LNCaP clone FGC (cell line): ENCODE measurements at places on chromosomes 12 and 14.

DNA sequence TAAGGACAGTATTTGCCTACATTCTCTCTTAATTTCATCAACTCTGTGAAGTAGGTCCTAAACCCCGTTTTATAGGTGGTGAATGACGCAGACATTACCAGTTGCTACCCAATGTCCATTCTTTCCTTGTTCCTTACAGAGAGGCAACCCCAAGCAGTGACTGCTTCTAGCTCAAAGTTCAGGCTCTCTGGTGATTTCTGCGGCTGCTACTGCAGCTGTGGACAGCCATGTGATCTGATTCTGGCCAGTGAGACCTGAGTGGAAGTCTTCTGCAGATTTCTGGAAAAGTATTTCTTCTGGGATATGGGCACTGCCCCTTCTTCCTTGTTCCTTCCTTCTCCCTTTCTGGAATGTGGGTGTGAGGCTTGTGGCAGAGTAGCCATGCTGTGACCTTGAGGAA is 82.9 kb downstream of the ARF6 start:
- DNase-seq = no peak

GRCh38 chr14:65079768-65080167 is 22.5 kb downstream of the MAX start:
- DNase-seq = no peak

GRCh38 chr14:105100910-105101309 is 35.7 kb upstream of the GPR132 start:
- DNase-seq = no peak

DNA sequence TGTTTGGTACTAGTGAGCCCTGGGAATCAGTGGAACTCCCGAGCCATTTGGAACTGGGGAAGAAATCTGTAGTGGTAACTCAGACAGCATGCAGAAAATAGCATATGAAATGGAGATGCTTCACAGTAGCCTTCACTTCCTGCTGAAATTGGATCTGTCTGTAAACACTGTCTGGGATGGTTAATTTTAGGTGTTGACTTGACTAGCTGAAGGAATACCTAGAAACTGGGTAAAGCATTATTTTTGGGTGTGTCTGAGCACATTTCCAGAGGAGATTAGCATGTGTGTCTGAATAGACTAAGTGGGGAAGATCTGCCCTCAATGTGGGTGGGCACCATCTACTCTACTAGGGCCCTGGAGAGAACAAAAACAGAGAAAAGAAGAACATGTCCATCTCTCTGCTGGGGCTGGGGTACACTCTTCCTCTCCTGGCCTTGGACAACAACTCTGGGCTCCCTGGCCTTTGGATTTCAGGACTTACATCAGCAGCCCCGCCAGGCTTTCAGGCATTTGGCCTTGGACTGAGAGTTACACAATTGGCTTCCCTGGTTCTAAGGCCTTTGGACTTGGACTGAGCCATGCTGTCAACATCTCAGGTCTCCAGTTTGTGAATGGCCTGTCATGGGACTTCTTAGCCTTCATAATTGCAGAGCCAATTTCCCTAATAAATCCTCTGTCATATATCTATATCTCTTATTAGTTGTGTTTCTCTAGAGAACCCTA is 14.0 kb upstream of the CRADD start:
- DNase-seq = no peak

- no peak for DNase-seq
Observed at GRCh38 chr14:35992816-35993683, 166.9 kb downstream of the BRMS1L start.

DNA sequence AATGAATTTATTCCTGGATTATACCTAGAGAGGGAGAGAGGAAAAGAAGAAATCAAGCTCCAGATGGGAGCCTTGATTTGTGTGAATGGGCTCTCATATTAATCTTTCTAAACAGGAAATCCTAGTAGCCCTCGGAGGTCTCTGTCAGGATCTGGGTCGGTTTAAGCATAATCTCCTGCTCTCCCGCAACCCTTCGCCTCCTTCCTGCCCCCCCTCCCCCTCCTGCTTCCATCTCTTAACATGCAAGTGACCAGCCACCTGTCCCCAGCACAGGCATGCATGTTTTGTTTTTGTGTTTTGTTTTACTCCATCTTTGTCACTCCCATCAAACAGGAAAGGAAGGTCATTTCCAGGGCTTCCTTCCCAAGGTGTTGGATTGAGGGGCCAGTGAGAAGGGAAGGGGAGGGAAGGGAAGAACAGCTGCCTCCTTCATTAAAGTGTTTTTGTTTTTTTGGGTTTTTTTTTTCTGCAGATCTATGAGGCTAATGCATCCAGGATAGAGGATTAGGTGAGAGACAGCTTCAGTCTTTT is 4.8 kb upstream of the KCNA5 start:
- DNase-seq = no peak

GRCh38 chr12:100716945-100717732 is 77.4 kb upstream of the ANO4 start:
- no peak for DNase-seq

DNA sequence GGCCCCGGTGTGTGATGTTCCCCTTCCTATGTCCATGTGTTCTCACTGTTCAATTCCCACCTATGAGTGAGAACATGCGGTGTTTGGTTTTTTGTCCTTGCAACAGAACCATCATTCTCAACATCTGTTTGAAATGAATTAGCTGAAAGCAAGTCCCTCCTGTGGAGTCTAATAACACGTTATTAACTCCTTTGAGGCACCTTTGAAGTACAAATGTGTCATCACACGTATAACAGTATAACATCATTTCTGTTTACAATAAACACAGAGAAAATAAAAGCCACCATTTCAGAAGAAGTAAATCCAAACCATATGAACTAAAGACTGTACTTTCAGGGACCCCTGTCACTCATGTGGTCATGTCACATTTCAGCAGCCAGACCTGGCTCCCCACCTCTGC is 198.5 kb downstream of the STXBP6 start:
- no peak for DNase-seq

GRCh38 chr12:45670346-45671065 is 59.0 kb upstream of the ARID2 start:
- DNase-seq = no peak

GRCh38 chr14:59454139-59454538 is 11.0 kb downstream of the GPR135 start:
- DNase-seq = no peak

DNA sequence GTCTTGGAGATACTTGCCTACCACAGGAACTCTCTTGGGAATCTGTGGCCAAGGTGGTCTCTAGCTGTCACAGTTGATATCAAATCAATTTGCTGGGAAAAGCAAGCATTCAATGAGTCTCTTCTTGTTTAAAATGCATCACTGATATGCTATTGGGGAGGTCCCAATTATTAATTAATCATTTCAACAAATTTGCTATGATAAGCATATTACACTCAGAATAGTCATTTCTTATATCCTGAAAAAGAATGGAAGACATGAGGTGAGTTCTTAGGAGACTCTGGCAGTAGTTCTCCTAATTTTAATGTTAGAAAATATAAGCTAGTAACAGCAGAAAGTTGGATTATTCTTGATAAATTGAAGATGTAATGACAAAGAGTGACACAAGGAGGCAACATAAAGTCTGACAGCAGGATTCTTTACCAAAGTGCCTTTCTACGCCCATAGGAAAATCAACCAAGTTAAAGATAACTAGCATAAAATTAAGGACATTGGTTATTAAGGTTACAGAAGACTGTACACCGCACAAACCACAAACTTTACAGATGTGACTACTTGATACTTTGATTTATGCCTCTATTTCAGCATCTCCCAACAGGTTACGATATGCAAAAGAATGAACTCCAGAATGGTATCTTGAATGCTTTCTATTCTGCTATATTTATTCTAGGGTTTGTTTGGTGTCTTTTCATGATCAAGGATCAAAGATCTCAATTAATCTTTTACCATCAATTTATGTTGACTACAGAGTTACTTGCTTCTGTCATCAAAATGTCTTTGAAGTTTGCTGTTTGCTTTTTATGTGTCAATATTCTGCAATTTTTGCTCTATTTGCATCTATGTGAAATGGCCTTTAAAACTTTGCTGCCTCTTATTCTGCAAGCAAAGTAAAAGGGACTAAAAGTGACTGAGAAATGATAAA is 349.6 kb upstream of the CLEC14A start:
- no peak for DNase-seq

DNA sequence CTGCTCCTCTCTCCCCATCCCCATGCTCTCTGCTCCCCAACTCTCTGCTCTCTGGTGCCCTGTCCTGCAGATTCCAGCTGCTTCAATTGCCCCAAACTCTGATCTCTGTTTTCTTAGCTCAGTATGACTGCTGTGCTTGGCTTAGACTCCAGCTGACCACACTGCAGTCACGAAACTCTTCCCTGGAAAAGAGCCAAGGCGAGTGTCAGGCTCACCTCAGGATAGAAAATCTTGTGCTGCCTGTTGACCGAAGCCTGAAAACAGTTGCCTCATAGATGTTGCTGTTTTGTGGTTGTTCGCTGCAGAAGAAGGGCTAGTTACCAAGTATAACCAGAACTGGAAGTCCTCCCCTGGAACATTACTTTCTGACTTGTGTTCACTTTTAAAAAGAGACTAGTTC is 6.7 kb upstream of the STON2 start:
- peak; percentile 42 for DNase-seq

DNA sequence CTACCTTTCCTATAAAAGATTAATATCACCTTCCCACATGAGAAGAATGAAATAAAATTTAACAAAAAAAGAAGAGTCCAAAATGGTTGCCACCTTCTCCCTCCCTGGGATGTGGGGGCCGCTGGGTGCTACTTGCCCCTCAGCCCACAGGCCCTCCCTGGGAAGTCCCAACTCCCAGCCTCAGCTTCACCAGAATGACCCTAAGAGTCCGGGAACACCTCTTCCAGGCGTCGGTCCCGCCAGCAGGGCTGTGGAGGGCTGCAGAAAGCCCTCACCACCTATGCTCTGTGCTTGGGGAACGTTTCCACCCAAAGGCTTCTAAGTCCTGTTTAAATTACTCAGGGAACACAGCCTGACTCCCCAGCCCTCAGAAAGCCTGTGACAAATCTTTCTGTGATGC is 71.9 kb downstream of the MOK start:
- no peak for DNase-seq

DNA sequence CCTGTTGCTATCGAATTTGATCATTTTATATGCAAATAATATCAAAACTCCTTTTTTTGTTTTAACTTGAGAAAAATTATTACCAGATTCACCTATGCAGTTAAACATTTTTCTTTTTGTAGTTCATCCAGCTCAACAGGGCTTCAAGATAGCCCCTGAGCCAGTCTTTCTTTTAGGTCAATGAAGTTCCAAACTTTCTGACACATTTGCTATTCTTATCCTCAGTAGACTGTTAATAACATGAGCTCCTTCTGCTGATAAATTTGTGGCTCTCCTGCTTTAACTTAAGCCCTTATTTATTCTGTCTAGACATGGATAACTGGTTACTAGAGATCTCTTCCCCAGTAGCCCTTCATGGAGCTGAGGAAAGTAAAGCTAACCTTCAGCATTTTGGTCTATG is 33.2 kb upstream of the SSPN start:
- no peak for DNase-seq

DNA sequence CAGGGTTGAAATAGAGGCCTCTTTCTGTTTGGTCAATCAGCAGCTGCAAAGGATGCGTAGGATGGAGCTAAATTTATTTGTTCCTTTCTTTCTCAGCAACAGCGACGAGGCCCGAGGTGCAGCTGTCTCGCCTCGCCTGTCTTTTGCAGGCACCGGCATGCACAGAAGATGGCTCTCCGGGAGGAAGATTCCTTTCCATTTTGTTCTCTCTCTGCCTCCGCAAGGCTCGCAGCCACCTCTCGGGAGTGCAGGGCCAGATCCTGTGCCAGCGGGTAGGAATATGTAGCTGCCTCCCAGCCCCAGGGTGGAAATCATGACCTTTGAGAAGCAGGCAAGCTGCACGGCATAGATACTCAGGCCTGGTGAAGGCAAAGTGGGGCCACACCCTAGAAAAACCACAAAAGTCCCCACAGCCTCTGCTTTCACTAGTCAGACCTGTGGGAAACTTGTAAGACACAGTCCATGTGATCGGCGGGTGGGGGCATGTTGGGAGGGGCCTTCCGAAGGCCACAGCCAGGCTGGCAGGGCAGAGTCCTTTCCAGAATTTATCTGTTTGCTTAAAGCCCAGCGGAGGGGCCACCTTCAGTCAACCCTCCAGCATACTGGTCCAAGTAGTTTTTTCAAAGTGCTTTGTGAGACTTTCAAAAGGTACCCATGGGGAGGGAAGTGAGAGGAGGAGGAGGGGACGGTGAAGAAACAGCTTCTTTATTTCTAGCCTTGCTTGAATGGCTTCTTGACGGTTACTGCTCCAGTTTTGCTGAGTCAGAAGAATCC is at the start of gene MAP1LC3B2:
Gene MAP1LC3B2 (plus strand): TSS at position 220 of the 774 bp plus-strand sequence. CDS start 16,562 bp downstream, outside the sequence.
- no peak for DNase-seq

DNA sequence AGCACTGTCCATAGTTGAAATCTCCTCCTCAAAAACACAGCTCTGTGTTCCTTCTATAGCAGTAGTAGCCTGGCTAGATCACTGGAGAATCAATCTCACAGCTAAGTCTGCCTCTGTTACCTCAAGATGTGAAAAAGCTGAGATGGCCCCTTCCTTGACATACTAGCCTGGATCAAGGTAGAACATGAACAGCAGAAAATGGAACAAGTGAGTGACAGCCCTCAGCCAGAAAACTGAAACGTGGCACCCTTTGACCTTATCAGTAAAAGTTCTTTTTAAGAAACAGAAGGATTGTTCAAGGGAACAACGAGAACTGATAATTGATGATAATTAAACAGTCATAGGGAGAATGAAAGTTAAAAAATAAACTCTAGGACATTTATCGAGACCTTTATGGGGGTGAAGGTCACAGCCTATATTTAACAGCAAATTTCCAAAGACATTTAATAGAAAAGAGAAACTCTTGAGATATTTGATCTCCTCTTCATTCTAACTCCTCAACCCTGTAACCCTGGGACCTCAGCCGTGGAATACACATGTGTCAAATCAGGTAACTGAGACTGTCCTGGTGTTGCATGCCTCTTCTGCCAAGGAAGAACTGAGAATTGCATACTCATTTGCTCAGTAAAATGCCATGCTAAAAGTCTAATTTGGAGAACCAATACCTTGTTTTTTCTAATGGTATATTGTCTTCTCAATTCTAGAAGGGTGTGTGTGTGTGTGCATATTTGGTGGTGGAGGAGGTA is 258.0 kb upstream of the ATP2B1 start:
- no peak for DNase-seq

DNA sequence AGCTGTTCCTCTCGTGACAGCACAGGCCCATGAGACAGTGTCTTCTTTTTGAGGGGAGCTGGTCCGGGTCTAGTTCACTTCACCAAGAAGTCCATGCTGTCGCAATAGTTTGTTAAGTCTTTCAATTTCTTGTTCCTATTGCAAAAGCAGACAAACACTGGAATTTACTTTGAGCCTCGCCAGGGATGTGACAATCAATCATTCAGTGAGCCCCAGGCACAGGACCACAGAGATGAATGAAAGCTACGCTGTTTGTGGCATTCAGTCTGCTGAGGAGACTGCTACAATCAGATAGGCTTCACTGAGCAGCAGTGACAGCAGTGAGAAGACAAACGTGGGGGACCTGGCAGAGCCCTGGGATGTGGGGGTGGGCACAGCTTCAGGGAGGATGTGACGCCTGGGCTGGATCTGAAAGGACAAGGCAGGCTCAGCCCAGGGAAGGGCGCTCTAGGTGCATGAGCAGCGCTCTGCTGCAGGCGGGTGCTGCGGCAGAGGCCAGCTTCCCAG is 35.5 kb downstream of the TCTN1 start:
- no peak for DNase-seq
